ENCODE measurements at places on chromosomes 5 and 9.

DNA sequence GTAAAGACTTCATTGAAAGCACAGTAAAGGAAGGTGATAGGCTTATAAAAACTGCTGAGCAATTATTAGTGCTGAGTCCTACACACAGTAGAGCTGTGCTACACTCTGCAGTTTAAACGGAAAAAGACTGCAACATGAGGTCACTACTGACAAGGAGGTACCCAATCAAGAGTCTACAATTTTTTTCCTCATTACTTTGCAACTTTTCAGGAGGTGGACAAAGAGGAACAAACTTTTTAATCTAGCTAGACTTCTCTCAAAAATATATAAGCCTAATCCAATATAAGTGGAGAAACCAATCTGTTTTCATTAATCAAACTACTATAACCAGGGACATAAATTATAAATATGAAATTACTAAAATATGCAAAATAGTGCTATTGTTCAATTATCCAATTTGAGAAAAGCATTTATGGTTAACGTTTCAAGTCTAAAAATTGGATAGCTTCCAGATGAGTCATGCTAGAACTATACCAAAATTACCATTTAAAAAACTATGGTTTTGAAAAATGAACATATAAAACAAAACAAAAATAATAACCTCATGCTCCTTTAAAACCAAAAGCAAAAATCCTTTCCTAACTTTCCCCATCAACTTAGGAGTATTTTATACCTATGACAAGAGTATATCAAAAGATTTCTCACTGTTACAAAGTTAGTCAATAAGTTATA, 37.7 kb downstream of the FAM13B start:
- DNase-seq = no peak

DNA sequence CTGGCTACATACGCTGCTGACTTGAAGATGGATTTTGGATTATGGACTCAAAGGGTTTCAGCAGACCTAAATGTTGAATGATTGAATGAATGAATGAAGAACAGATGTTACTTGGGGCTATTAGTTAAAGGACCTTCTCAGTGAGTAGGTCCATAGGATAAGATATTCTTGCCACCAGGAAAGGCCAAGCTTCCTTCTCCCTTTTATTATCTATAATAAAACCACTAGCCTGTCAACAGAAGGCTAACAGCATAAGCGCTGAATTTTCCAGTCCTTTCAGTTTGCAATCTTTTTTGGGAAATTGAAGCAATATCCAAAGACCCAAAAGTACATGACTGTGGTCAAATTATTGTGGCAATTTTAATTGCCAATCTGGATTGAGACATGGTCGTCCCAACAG, 113.3 kb downstream of the SV2C start:
- DNase-seq = no peak

DNA sequence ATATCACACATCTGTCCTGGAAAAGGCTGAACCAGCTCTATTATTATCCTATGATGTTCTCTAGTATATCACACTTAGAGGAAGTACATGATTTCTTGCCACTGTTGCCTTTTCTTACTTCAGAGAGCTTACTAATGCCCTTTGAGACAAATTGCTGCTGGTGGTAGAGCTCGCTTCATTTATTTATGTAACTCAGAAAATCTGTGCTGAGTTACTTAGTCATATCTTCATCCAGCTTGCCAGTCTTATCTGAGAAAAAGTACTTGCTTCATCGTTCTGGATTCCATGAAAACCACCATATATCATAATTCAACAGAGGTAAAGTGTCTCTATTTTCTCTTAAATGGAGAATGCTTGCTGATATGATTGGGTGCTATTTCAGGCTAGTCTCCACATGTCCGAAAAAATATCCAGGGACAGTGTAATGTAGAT, 26.6 kb downstream of the PTPDC1 start:
- DNase-seq = no peak

GRCh38 chr9:118059484-118060278, 355.5 kb downstream of the TLR4 start:
- DNase-seq = no peak

GRCh38 chr5:36606036-36606427, 374 bp upstream of the SLC1A3 start:
- no peak for DNase-seq

DNA sequence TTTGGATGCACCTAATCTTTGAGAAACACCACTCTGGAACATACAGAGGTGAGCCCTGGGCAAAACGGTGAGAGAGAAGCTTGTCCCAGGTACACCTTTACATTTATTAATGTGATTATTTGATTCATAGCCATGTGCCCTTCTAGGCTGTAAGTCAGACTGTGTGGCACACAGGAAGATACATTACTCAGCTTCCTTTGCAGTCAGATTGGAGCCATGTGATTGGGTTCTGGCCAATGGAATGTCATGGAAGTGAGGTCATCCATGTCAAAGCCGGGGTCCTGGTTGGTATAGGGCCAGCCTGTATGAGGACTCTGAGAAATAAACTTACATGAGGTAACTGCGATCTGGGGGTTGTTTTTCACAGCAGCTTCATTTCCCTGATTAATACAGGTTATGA, 106.8 kb upstream of the CD180 start:
- DNase-seq = no peak

GRCh38 chr9:98532574-98532973, 176.2 kb downstream of the GABBR2 start:
- no peak for DNase-seq

DNA sequence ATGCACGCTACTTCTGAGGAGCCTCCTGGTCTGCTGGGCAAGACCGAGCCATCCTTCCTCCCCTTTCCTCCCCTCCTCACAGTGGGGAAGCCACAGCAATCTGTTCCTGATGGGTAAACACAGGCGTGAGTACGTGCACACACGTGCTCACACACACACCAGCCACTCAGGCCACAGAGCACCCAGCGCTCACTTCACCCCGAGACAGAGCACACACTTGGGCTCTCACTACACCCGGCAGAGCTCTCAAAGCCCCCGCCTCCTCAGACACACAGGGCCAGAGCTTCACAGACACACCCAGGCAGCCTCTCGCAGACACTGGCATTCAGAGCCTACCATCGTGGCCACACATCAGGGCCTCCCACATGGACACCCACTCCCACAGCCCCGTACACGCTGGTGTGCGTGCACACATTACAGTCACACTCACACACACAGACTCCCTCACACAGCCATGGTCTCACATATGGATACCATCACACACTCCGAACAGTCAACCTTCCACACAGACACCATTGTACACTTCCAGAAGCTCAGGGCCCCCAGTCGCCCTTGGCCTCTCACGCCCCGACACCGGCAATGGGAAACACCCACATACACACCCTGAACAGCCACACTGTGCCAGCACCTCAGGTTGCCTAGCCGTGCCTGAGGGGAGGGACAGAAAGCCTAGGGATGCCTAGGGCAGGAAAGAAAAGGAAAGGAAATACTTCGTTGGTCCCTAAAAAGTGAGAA, 13.5 kb downstream of the CNTFR start:
- no peak for DNase-seq

GRCh38 chr5:142830241-142831008, 60.2 kb downstream of the ARHGAP26 start:
- no peak for DNase-seq

DNA sequence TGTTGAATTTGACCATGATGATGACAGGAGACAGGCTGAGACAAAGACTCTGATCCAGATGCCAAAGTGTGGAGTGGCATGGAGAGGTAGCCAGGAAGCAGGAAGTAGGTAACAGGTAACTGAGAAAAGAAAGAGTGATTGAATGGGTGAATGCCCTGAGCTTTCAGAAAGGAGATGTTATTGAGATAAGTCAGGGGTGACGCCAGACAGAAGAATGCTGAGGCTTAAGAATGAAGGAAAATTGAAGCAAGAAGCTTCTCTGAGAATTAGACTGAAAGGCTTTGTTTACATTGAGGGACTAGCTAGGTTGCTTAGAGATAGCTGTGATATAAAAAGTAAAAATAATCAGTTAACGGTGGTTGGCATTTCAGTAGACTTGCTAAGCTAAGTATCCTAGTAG, 165.7 kb downstream of the PSAT1 start:
- DNase-seq = no peak

GRCh38 chr5:75933489-75933888, 149.7 kb upstream of the SV2C start:
- DNase-seq = no peak

DNA sequence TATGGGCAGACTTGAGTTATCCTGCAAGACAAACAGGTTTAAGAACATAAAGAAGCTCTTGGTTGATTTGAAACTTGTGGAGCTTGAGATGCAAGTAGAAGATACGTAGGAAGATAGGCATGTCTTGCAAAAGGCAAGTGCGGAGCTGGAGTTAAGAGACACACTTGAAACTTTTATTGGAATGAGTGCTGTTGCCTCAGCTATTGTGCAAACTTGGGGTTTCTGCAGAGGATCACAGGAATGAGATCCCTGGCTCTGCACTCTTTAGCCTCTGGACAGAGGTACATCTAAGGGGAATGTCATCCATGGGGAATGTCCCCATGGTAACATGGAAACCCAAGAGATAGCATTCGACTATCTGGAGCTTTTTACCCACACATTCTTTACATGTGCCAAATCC, 121.1 kb downstream of the ADCY2 start:
- DNase-seq = no peak

DNA sequence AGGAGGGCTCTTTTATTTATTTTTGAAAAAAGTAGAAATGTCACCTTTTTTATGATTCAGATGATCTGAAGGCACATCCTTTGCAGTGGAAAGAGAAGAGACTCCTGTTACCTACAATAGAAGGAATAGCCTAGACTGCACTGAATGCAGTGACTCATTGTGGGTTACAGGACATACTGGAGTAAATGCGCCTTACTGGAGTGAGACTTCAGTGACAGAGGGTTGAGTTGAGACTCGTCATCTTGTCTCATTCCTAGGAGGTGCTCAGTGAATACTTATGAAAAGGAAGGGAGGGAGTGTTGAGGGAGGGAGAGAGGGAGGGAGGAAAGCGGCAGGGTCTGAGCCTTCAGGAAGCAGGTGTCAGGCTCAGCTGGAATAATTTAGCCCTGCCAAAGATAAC, 25.2 kb downstream of the ANKRA2 start:
- DNase-seq = no peak

DNA sequence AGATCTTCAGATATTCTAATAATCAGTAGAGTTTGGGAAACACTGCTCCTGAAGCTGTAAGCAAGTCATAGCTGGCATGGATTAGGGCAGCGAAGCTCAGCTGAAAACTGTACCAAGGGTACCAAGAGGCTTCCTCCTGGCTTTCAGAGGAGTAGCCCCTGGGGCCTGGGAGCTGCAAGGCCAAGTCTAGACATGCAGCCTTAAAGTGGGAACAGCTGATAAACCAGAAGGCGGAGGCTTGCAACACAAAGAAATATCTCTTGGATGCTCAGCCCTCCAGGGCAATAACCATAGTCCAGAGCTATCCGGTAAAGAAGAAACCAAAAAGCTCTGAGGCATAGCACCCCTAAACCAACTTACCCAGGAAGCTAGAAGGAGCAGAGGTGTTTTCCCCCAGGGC, 51.5 kb downstream of the MRPS30 start:
- DNase-seq = no peak

DNA sequence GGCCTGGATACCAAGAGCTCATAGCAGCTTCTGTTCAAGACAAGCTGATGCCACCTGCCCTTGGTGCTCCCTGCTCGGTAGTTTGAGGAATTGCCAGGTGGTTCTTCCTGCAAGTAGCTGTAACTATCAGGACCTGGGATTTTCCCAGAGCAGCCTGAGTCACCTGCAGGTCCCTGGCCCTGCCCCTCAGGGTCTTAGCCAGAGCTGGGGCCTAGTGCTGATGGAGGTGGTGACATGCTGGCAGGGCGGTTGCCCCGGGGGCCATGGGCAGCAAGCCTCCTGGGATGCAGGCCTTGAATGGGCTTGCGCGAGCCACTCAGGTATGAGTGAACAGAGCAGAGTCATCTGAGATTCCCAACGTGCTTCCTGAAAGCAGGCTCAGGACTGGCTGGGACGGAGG, 262.3 kb downstream of the HSPA4 start:
- no peak for DNase-seq

DNA sequence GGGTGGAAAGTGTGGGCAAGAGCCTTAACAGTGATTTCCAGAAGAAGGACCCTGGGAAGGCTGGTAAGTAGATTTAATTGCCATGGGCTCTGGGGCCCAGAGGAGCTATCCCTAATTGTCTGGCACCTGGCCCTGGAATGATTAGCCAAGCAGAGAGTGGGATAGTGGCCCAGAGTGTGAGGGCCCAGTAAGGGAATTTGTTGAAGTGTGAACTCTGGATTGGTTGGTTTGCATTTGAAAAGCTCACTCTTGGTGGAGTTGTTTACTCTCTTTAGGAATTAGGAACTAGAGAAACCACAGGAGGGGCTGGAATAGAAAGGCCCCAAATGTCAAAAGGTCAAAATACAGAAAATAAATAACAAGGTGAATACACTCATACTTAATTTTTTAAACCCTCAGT, 207.1 kb downstream of the GABRG2 start:
- DNase-seq = no peak

DNA sequence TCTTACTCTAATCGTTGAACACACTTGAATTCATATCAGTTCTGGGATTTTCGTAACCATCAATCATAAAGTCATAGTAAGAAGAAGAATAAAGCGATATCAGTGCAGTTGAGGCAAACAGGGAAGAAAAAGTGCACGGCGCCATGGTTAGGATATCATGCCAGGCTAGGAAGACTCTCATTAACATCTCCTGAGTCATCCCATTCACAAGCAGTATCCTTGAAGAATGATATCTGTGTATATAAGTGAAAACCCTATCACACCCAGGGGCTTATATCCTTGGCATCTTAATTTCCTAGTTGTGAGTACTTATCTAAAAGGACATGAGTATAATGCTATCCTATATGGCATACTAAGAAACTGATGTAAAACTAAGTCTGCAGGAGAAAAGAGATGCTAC, 38.6 kb downstream of the NFIB start:
- DNase-seq = no peak

Data from GM12891 (cell line).